DMS79 treated with DMSO at 0.1 percent for 48 hours (cell line): ENCODE measurements at places on chromosomes 6 and 20.

DNA sequence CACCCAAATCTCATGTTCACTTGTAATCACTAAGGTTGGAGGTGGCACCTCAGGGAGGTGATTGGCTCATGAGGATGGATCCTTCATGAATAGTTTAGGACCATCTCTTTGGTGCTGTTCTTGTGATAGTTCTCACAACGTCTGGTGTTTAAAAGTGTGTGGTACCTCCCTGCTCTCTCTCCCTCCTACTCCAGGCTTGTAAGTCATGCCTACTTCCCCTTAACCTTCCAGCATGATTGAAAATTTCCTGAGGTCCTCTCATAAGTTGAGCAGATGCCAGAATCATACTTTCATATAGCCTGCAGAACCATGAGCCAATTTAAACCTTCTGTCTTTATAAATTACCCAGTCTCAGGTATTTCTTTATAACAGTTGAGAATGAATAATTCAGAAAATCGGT lies 16.6 kb downstream of the HLA-A start:
- DNase-seq: no peak

- DNase-seq: no peak
Observed at GRCh38 chr20:24455081-24455480, 14.3 kb upstream of the SYNDIG1 start.

DNA sequence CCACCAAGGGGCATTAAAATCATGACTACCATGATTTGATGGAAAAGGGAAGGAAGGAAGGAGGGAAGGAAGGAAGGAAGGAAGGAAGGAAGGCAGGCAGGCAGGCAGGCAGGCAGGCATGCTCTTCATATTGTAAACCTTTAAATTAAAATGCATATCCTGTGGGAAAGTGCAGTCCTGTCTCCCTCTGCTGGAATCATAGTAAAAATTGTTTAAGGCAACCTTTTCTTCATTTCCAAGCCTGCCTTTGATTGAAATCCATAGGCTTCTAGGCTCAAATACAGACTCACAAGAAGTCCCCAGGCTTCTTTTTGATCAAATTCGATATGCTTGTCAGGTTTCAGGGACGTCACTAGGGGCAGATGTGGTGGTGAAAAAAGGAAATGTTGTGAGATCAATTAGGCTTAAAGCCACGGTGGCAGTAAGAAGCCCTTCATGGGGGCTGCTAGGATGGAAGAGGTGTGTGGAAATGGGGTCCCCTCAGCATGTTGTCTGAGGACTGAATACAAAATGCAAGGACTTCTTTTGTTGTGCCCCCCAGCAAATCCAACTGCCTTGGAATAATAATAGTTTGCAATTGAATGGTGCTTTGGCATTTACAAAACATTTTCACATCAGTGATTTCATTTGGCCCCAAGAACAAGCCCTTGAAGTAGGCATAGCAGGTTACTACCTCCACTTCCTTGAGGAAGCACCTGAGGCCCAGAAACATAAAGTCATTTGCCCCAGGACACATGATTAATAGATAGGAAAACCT lies 25.6 kb upstream of the GABRR1 start:
- no peak for DNase-seq

DNA sequence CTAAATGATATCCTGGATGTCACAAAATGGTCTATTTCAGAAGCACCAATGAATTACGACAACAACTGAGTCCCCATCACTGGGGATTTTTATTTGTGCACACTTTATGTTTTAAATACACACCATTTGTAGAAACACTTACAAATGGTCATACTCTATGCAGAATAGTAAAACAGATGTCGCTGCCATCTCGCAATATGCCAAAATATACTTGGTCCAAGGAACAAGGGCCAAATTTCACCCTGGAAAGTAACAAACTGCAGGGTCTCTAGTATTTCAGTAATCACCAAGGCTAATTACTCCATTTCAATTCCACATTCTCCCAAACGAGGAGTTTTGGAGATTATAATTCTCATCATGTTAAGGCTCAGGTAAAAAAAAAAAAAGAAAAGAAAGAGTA lies 215.2 kb downstream of the LMBRD1 start:
- DNase-seq: no peak

GRCh38 chr20:20568604-20569205 lies 143.7 kb downstream of the RALGAPA2 start:
- peak; percentile 17 for DNase-seq

DNA sequence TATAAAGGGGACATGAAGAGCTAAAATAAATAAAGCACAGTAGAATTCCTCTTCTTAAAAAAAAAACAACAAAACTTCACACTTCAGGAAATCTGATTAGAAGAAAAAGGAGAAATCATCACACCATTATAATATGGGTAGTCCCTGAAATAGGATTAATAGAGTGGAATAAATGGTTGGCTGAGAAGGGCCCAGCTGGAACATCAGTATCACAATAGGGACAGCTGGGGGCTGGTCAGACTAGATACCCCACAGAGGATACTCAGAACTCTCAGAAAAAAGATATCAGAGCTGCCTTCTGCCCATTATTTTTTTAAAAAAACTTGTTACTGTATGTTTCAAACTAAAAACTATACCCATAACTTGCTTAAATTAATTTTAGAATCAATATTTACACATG lies 75.2 kb downstream of the DST start:
- DNase-seq: no peak

GRCh38 chr6:37057128-37057471 lies 51.6 kb downstream of the FGD2 start:
- DNase-seq: no peak

DNA sequence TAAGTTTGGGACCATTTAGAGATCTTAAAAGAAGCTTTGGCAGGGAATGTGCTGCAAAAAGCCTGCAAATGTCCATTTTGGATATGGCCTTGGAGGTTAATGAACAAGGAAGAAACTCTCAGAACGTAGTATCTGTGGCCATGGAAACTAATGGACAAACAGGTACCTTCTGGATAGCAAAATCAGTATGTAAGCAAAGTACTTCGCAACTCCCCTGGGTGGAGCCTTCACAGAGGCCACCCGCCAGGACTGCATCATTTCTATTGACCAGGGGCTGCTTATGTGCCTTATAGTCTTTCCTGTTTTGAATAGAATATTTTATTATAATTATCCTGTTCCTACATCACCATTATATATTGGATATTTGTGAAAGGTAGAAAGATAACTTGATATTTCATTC lies 510.8 kb upstream of the SYNCRIP start:
- DNase-seq: no peak

- DNase-seq: no peak
Observed at GRCh38 chr6:81977486-81977885, 225.0 kb upstream of the TENT5A start.

DNA sequence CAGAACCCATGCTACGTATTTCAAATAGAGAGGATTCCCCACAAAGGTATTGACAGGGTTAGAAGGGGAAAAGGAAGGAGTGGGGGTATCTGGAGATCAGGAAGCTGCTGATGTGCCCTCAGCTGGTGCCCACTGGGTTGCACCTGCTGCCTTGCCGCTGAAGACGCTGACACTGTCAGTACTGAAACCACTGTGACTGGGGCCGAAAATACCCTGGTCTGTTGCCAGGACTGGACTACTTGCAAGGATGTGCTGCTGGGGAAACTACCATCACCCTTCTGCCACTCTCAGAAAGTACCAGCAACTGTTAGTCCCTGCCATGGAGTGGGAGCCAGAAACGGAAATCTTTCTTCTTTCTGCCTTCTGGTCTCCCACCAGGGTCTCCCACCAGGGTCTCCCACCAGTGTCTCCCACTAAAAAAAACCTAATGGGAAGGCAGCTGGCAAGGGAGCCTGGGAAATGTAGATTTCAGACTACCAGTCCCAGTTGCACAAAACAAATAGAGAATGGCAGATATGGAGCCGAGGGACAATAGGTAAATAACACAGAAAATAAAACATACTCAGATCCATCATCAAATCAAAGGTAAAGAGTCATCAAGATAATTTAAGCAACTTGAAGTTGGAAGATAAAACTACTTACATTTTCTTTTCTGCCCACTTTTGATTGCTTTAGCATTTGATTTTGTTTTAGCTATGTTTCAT lies 204.8 kb downstream of the TPBG start:
- DNase-seq: peak; percentile 29

DNA sequence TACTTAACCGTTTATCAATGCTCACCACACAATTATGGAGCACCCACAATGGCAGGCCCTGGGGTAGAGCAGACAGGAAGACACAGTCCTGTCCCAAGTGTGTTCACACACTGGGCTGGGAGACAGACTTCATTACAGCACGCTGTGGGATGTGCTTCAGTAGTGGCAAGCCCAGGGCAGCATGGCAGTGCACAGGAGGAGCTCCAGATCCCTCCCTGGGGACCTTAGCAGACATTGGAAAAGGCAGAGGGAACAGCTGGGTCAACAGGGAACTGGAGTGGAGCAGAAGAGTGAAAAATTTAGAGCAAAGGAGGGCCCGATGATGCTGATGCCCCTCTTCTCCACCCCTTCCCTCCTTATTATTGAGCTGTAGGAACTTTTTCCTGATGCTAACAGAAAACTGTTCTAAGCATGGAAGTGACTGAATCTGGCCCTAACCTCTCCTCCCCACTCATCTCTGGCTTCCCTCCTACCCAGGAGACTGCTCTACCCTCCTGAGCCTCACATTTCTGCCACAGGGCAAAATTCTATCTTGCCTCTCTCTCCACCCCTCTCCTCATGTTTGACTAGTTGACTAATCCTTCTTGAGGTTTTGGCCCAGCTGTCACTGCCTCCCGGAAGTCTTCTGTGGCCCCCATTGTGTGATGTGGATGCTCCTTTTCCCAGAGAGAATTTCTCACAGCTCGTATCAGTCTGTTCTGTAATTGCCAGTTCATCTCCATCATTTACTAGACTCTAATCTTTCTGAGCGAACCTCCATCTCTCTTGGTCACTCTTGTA lies 41.3 kb upstream of the NOP56 start:
- DNase-seq: no peak

- DNase-seq: no peak
Observed at GRCh38 chr6:139990856-139991465, 616.5 kb upstream of the CITED2 start.

GRCh38 chr6:34484391-34484790 lies 18.5 kb downstream of the PACSIN1 start:
- DNase-seq: no peak
